ENCODE measurements at places on chromosomes 16 and 17.
A peak's percentile ranks its signal among the peaks of the same experiment; 100 is the strongest.

DNA sequence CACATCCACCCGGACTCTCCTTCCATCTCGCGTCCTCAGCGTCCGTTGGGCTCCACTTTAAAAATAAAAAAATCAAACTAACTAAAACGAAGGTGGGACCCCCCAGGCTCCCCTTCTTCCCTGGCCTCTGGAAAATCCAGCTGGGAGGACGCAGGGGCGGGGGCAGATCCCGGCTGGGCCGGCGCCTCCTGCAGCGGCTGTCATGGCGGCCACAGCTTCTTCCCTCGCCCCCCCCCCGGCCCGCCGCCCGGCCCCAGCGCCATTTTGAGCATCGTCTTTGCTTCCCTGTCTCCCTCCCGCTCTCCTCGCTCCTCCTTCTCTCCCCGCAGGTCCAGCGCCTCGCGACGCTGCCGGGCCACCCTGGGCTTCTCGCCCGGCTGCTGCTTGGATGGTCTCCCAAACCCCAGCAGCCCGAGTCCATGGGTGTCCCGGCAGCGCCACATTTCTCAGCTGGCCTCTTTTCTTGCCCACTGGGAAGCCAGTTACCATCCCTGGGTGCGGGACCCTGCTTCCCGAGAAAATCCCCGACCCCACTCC, 3.3 kb downstream of the HOXB2 start:
- DNase-seq: peak; percentile 59

- DNase-seq: no peak
Observed at GRCh38 chr16:21161211-21161610, 2.7 kb downstream of the LDAF1 start.

GRCh38 chr17:81533339-81534141, 5.4 kb downstream of the FSCN2 start:
- DNase-seq: no peak

DNA sequence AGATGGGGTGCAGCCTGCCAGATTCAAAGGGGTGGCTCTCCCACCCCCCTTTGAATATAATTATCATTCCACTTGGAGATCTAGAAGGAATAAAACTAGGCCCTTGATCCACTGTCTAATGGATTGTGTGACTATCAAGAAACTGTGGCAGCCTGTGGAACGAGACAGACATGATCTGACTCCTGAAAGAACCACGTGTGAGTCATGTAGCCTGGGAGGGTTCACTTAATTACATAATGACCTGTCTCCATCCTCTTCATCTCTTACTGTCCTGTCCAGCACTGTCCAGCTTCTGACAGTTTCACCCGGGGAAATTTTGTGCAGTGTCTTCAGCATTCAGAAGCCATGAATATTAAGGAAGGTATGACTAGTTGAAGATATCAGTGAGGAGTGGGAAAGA, 43.3 kb upstream of the CDH13 start:
- no peak for DNase-seq

GRCh38 chr16:30984669-30985400, at the start of gene HSD3B7:
HSD3B7 (plus strand) TSS chr16:30985207; CDS start chr16:30985659, 452 bp downstream.
- peak; percentile 81 for DNase-seq

DNA sequence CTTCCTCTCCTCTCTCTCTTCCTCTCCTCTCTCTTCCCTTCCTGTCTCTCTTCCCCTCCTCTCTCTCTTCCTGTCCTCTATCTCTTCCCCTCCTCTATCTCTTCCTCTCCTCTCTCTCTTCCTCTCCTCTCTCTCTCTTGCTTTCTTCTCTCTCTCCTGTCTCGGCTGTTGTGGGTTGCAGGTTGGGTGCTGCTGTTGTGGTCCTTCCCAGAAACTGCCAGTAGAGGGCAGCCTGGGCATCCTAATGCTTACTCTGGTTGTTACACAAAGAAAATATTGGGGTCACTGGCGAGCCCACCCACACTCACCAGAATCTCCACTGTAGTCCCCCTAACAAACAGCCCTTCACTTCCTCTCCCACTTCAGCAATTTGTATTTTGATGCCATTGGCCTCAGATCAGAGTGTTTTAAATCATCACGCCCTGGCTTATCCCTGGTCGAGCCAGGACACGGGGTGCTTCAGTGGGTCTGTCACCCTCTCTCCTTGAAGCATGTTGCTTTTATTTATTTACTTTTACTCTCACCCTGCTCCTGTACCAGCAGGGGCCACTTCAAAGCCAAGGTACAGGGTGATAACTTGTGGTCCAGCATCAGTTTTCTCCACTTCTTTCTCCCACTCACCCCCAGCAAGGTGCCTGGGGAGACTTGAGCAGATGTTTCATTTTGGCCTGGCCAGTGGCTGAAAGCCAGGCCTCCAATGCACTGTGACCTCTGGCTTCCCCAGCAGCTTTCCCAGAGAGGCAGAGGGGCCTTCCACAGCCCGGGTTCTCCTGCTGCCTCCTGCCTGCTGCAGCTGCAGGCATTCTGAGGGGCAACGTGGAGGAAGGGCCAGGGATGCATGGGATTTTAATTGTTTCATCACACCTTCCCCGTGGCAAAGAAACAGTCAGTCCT, 4.7 kb upstream of the MMP15 start:
- peak; percentile 22 for DNase-seq

DNA sequence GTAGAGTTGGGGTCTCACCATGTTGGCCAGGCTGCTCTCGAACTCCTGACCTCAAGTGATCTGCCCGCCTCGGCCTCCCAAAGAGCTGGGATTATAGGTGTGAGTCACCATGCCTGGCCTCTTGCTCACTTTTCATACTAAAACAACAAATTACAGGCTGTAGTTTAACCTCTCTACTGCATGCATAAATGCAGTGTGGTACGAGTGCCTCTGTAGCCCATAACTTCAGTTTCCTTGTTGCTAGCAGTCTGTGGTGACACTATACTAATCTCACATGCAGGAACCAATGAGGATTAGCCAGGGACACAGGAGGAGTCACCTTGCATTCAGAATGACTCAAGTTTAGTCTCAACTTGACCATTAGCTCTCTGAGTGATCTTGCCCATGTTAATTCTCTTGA, 20.1 kb downstream of the HMOX2 start:
- DNase-seq: no peak

DNA sequence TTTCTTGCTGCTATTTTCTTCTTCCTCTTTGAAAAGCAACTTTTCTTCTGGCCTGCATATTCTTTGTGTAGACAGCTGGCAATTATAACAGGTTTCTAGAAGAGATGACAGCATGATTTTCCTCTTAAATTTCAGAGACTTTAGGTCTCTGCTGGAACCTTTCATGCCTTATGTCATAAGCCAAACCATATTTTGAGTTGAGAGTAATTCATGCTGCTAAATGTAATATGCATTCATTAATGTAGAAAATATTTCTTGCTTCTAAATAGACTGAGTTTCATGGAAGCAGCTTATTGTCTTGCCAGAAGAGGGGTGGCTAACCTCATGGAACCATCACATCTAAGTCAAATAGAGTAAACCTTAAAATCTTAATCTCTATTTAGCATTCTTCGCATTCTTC, 25.9 kb upstream of the ABCA9 start:
- no peak for DNase-seq

GRCh38 chr16:11111856-11112634, 144.0 kb downstream of the SOCS1 start:
- no peak for DNase-seq

GRCh38 chr17:80718428-80718827, 173.8 kb downstream of the RPTOR start:
- DNase-seq: no peak

DNA sequence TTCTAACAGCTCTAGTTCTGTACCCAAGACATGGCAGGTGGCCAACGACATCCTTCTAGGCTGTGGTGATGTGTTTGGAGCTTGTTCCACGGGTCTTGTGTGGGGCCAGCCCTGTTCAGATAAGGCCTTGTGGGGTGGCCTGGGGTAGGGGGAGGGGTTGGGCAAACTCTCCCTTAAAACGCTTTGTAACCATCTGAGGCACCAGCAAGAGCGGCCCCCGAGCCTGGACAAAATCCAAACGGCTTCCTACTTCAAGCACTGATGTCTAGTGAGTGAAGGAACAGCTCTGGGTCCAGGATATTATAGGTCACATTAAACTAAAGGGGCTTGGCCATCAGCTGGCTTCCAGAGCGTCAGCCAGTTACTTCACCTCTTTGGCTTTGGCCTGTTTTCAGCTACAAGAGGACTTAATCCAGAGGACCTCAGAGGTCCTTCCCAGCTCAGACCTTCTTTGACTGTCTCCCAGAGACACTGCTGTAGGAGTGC, 11.9 kb downstream of the SERPINF1 start:
- no peak for DNase-seq

- DNase-seq: no peak
Observed at GRCh38 chr17:27241346-27241946, 52.5 kb upstream of the WSB1 start.

DNA sequence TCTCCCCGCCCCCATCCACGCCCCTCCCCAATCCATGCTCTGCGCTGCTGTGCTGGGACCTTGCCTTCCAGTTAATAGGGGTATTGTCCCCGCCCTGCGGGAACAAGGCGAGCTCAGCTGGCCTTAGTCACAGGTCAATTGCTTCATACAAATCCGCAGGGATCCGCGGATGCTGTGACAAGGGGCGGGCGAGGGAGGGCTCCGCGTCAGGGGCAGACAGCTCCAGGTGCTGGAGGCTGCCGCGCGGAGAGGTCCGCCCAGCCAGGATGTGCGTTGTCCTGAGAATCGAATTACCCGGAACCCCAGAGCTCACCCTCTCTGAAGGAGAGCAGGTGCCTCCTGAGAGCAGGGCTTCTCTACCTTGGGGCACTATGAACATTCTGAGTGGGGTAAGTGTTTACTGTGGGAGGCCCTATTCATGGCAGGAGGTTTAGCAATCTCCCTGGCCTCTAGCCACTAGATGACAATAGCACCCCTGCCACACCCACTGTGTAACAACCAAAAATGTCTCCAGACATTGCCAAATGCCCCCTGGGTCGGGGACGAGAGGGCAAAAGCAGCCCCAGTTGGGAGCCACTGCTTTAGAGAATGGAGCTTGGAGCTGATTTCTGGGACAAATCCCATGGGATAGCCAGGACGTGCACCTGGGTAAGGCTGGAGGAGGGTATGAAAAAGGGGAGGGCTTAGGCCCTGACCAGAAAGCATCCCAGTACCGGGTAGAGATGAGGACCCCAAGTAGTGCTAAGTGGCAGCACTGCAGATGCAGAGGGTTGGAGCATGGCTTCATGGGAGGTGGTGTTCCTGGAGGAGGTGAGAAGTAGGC, 138.2 kb downstream of the CYLD start:
- no peak for DNase-seq

GRCh38 chr17:21455761-21456160, 79.6 kb downstream of the KCNJ12 start:
- no peak for DNase-seq

- DNase-seq: peak; percentile 43
Observed at GRCh38 chr16:89489040-89489897, 1.1 kb downstream of the ANKRD11 start.

- DNase-seq: no peak
Observed at GRCh38 chr17:43665084-43665936, 3.6 kb upstream of the MEOX1 start.
